Endothelial cell of coronary artery (primary cell): ENCODE measurements at places on chromosomes 13 and 19. TPM values are rescaled to one million over a fixed set of nuclear protein-coding genes. Genes with fewer than 3 reads are reported as not detected.

Gene LYL1
- total RNA-seq, result 48.0 and 58.7 TPM in 2 replicates

Gene MATK
- not detected in 2 replicates for total RNA-seq

Gene ZNF429
- 0.54 and 2.5 TPM in 2 replicates for total RNA-seq

Gene APOC4
- not detected in 2 replicates for total RNA-seq

Gene PLD3
- total RNA-seq, result 92.4 and 132 TPM in 2 replicates

Gene BST2
- total RNA-seq, result 107 and 110 TPM in 2 replicates

Gene ZNF708
- total RNA-seq, result 5.6 and 6.0 TPM in 2 replicates

Gene SYCN
- total RNA-seq, result not detected in 2 replicates

Gene RNF17
- 0.28 TPM in 1 of 2 replicates, not detected in the other for total RNA-seq

Gene SMIM44
- not detected in 2 replicates for total RNA-seq

Gene S1PR5
- total RNA-seq, result 1.6 TPM in 1 of 2 replicates, not detected in the other

Gene PRPF31
- total RNA-seq, result 68.6 and 74.4 TPM in 2 replicates

Gene ZNF85
- 7.4 and 9.8 TPM in 2 replicates for total RNA-seq

Gene RUBCNL
- total RNA-seq, result not detected in 2 replicates

Gene PLEKHG2
- total RNA-seq, result 17.5 and 21.0 TPM in 2 replicates

Gene KLK12
- total RNA-seq, result not detected in 2 replicates

Gene EBPL
- total RNA-seq, result 40.9 and 89.0 TPM in 2 replicates

Gene C1QTNF9
- total RNA-seq, result not detected in 2 replicates

Gene ZNF208
- 0.38 TPM in 1 of 2 replicates, not detected in the other for total RNA-seq

Gene ZNF667
- 1.1 and 3.2 TPM in 2 replicates for total RNA-seq

Gene SUCLA2
- total RNA-seq, result 35.4 and 39.3 TPM in 2 replicates

Gene ZNF490
- total RNA-seq, result 5.5 and 7.1 TPM in 2 replicates

Gene RLN3
- not detected in 2 replicates for total RNA-seq

Gene DEDD2
- total RNA-seq, result 13.0 and 14.9 TPM in 2 replicates

Gene ZNF761
- 6.9 and 9.1 TPM in 2 replicates for total RNA-seq

Gene CNMD
- not detected in 2 replicates for total RNA-seq

Gene CYP4F3
- not detected in 2 replicates for total RNA-seq

Gene PROSER1
- total RNA-seq, result 12.0 and 19.6 TPM in 2 replicates

Gene INAFM1
- total RNA-seq, result 0.81 and 1.0 TPM in 2 replicates

Gene NCCRP1
- not detected in 2 replicates for total RNA-seq
